ENCODE measurements at places on chromosomes 5 and 9.

GRCh38 chr5:168944004-168944403 lies 356.9 kb downstream of the SLIT3 start:
- DNase-seq: peak; percentile 38

DNA sequence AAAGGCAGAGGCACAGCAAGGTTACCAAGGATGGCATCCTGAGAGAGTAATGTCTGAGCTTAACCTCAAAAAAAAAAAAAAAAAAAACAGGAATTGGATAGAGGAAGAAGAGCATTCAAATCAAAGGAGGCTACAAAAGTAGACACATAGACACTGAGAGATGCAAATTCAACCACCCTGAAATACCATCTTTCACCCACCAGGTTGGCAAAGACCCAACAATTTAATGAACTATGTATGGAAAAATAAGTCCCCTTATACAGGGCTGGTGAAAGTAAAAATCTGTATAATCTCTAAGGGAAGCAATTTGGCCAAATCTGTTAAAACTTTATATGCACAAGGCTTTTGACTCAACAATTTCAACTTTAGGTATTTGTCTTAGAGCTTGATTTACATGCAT lies 4.9 kb downstream of the NADK2 start:
- DNase-seq: no peak

DNA sequence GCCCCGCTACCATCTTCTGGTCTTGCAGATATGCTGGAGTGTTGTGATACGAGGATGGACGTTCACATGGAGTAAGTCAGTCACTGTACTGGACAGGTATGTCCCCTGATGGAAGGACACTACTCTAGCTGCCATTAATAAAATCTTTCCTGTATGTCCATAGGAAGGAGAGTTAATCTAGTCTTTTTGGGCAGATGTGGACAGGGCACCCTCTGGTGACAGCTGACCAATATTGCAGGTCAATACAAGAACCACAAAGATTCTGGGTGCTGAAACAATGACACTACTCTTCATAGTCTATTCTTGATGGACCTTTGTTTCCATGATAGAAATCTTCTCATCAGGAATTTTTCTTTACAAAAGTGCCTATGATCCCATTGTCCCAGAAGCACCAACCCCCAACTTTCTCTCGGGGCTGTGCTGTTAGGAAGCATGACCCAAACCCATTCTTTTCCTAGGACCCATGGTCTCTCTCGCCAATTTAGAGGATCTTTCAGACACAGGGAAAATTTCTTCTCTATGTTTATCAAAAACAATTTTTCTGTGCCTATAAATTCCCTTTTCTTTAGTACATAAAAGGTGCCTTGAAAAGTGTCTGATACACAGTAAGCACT lies 376.9 kb downstream of the DTWD2 start:
- peak; percentile 62 for DNase-seq

DNA sequence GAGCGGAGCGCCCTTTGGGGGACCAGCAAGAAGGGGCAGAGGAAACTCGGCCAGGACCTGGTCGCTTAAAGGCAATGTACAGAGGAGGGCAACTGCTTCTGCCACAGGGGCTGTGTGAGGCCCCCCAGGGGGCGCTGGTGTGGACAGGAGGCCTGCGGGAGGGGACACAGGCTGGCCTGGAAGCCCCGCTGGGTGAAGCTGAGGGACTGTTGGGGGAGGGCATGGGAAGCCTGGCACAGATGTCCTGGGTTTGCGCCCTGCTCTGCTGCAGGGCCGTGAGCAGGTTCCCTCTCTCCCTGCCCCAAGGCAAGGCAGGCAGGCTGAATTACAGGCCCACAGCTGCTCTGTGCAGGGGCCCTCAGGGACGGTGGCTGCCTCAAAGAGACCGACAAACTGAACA lies 5.4 kb downstream of the MED22 start:
- peak; percentile 40 for DNase-seq

- DNase-seq: no peak
Measured at GRCh38 chr5:143484601-143485000, 81.1 kb upstream of the NR3C1 start.
